Activated effector memory CD4-positive, alpha-beta T cell treated with Interleukin-2 at 50 U/mL for 16 hours (primary cell): ENCODE measurements at places on chromosomes 1 and 21.

DNA sequence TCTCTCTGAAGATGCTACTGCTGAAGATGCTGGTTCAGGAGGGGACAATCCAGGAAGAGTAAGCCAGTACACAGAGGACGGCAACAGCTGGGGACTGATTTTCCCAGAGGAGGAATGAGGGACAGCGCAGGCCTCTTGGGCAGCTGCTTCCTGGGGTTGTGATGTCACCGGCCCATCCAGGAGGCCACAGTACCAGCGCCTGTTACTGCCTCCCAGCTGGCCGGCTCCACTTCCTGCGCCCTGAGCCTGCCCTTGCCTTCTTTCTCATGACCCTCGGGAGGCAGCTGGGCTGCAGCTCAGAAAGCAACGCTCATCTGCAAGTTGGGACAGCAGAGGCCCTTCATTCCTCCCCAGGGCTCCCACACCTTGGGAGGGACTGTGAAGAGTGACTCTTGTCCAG lies 21.9 kb upstream of the ID3 start:
- no peak for DNase-seq

GRCh38 chr1:41073971-41074370 lies 52.4 kb upstream of the SLFNL1 start:
- no peak for DNase-seq

DNA sequence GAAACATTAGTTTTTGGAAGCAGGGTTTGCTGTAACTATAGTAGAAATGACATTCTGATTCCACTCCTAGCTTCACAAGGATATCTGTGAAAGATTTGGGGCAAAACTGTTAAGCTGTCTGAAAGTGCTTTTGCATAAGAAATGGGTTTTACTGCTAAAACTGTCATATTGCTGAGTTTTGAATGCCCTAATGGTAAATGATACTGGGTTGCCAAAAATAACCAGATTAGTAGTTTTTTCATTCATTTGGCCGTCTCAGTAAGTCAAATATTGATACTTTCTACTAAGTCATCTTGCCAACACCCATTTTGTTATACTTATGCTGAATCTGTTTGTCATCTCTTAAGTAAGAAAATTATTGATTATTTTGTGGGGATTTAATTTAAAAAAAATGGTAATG lies 399 bp upstream of the PTPRC start:
- DNase-seq = no peak

- no peak for DNase-seq
Observed at GRCh38 chr1:201328576-201328975, 45.3 kb downstream of the PKP1 start.

DNA sequence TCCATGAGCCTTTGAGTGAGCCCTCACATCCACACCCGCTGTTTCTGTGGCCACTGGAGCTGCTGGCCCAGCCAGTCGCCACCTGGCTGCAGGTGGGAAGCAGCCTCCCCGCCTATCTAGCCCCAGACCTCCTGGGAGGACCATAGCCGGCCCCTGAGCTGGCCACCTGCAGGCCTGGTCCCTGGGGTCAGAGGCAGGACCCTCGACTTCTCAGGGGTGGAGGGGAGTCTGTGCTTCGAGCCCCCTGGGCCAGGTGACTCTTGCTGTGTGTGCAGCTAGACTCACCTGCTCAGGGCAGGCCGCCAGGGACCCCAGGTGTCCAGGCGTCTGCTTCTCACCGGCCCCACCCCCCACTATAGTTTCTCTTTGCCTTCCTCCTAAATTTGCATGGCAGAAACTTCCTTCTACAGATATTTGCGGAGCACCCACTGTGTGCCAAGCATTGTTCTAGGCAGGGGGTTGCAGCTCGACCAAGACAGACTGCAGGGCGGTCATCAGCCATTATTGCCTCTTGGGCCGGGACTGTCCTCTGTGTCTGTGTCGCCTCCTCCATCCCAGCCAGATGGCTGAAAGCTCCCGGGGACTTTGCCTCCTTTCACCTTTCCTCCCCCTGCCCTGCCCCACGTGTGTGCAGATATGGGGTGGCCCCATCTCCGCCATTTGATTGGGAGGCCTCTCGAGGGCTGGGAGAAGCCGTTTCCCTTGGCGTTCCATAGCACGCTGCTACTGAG lies 27.3 kb downstream of the SPSB1 start:
- DNase-seq = no peak

- no peak for DNase-seq
Observed at GRCh38 chr1:170929835-170930554, 5.3 kb upstream of the MROH9 start.

- no peak for DNase-seq
Observed at GRCh38 chr1:15981679-15982078, 5.8 kb upstream of the ZBTB17 start.

GRCh38 chr1:71081697-71082080 lies 854 bp upstream of the ZRANB2 start:
- no peak for DNase-seq

DNA sequence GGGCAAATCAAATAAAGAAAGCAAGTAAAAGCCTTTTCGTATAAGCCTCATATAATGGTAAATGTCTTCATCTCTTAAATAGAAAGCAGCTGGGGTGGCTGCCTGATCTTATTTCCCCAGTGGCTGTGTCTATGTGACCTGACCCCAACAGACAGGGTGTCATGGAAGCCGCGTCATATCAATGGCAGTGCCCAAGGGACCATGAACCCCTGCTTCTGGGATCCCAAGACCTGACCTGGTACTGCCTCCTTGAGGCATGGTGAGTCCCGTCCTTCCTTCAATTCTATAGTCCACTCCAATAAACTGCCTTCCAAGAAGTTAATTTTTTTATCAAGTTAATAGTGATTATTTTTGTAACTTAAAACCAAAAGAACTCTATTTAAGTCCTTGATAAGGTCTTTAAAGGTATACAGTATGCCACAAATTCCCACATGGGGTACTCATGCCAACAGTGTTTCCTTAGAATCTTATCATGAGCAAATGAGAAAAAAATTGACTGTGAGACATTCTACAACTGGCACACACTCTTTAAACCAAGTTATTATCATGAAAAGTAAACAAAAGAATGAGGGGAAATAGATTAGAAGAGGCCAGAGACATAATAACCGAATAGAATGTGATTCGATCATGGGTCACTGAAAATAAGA lies 104.6 kb downstream of the ADSS2 start:
- DNase-seq = no peak

- DNase-seq = peak; percentile 61
Observed at GRCh38 chr1:11654137-11654938, at the start of the genes FBXO2 and FBXO44. Gene FBXO2, minus strand, starts transcription at chr1:11654429. Its CDS starts 89 bp downstream, at chr1:11654340. Gene FBXO44, plus strand, starts transcription at chr1:11654877. Its CDS starts 959 bp downstream, at chr1:11655836.

DNA sequence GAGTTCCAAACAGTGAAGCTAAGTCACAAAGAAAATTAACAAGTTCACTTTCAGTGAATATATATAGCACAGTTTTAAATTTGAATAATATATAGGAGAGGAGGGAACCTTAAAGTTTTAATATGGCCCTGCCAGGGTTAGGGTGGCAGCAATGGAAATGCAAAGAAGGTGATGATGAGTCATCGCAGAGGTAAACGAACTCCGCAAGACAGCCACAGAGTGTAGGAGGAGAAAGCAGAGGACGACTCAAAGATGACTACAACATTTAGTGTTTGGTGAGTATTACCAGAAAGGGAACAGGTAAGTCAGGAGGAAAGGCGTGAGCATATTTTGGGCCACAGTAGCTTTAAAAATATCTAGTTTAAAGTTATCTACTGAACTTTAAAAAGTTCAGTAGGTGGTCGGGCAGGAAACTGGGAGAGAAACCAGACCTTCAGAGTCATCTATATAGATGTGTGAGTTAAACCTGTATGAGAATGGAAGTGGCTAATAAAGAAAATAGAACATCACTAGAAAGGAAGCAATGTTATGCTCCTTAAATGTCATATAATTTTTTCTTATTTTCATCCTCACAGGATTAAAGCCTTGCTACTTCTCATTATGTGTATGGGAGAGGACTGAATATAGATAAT lies 75.7 kb downstream of the UCHL5 start:
- DNase-seq = no peak

GRCh38 chr21:25552856-25553255 lies 54.4 kb downstream of the MRPL39 start:
- no peak for DNase-seq

- DNase-seq = no peak
Observed at GRCh38 chr1:60224523-60224922, 151.0 kb upstream of the C1orf87 start.

GRCh38 chr1:181319907-181320306 lies 163.4 kb upstream of the CACNA1E start:
- DNase-seq = no peak

DNA sequence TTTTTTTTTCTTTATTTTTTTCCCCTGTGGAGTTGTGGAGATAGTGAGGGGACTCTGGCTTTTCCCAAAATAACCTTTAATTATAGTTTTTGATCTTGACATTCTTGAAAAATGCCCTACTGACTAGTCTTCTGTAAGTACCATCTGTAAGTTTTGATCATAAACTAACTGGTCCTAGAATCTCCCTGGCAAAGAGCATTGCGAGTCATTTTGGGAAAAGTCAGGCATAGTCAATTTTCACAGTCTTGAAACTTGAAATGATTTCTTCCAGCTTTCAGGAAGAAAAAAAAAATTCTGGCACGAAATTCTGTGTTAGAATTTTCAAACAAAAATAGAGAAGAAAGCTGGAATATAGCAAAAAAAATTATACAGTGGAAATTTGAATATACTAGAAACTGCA lies 181.2 kb upstream of the SNX7 start:
- no peak for DNase-seq

GRCh38 chr1:3471356-3472087 lies 17.1 kb downstream of the ARHGEF16 start:
- DNase-seq = no peak

- no peak for DNase-seq
Observed at GRCh38 chr1:117275055-117275454, 64.3 kb upstream of the VTCN1 start.

DNA sequence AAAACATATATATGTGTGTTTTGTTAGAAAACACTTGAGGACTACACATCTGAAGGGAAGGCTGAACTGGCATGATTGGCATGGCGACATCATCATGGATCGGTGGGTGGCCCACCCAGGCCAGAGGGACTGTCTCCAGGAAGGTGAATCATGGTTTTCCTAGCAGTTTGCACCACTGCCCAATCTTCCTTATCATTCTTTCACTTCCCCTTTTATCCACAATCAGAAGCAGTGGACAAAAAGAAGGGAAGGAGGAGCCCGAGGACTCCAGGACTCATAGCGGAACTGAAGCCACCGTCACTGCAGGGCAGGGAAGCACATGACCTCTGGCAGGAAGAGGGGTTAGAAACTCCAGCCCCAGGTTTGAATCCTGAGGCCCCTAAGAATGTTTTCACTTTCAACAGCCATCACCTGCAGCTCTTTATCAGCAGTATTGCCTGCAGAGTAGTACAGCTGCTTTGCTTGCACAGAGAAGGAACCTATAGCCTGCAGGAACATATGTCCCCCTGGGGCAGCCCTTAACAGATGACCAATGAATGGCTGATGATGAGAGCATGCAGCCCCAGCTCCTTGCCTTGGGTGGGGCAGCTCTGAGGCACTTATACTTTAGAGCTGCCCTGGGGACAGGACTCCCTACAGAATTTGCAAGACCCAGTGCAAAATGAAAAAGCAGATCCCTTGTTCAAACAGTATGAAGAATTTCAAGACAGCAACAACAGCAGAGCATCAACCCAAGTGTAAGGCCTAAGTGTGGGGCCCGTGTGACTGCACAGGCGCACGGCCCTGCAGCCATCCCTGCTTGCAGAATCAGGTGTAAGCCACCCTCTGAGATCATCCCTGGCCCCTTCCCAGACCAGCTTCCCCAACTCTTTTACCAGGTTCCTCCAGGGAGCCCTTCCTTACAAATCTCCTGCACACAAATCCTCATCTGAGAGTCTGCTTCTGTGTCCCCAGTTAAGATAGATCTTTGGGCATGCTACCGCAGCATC lies 241.8 kb upstream of the IRF2BP2 start:
- no peak for DNase-seq

DNA sequence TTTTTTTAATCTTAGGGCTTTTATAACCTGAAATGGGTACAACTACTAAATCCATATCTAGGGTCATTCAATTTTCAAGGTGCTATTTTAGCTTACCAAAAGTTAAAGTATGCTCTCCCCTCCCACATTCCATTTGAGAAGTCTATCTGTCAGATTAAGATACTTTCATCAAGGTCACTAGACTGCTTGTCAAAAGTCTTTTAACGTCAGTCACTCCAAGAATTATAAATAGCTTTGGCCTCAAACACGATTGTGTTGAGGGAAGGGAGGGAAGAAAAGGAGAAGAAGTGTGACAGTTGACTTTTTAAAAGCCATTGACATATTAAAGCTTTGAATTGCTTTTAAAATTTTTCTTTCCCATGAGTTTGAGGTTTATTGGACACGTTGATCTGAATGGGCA lies 175.8 kb downstream of the PTGER3 start:
- DNase-seq = no peak

DNA sequence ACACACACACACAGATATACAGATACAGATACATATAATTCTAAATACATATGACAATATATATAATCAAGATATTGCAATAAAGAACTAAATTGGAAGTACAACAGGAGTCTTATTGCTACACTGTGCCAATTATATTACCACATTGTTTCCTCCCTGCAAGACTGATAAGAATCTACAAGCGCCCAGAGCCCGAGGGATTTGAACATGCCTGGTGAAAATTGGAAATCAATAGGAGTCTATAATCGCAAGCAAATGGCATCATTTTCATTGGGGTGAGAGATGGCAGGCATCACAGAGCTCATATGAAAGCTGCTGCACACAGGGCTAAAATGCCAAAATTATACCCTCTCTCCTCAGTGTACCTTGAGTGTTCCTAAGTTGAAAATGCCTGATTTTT lies 152.9 kb upstream of the PTBP2 start:
- DNase-seq = no peak

DNA sequence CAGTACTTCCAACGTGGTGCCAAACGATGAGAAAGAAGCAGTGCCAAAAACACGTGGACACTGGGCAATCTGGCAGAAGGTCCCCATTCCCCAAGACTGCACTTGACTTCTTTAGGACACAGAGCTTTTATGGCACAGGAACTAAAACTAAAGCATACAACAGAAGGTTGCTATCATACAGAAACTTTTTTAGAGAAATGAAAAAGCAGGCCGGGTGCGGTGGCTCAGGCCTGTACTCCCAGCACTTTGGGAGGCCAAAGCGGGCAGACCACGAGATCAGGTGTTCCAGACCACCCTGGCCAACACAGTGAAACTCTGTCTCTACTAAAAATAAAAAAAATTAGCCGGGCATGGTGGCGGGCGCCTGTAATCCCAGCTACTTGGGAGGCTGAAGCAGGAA lies 43.0 kb downstream of the GNB1 start:
- DNase-seq = no peak

DNA sequence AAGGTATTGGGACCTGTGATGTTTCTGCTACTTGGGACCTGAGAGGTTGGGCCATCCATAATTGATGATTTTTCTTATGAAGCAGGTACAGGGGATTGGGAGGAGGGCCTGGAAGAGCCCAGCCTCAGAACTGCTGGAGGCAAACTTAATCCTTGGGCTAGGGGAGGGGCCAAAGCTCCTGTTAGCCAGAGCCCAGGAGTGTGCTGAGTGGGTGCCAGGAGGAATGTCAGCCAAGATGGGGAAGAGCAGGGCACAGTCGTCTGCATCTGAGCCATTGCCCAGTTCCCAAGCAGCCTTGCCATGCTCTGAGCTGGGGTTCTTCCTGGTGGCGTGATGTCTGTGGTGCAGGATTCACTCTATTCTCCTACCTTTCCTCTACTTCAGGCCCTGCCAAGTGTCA lies 5.8 kb downstream of the MAPKAPK2 start:
- DNase-seq = no peak
